ENCODE measurements at places on chromosomes 3 and 15.

DNA sequence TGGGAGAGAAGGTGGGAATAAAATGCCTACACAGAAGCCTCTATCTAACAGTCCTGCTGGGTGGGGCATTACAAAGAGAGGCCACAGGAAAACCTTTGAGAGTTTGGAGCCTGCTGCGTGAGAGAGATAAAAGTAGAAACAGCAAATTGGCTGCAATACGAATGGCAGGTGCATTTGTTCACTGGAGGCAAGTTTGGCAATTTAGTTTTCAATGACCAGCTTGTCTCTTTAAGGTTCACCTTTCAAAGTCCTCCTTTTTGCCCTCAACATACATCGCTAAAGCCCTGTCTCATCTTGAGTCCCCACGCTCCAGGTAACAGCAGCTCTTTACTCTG, 405.7 kb downstream of the LSAMP start:
- no peak for DNase-seq

DNA sequence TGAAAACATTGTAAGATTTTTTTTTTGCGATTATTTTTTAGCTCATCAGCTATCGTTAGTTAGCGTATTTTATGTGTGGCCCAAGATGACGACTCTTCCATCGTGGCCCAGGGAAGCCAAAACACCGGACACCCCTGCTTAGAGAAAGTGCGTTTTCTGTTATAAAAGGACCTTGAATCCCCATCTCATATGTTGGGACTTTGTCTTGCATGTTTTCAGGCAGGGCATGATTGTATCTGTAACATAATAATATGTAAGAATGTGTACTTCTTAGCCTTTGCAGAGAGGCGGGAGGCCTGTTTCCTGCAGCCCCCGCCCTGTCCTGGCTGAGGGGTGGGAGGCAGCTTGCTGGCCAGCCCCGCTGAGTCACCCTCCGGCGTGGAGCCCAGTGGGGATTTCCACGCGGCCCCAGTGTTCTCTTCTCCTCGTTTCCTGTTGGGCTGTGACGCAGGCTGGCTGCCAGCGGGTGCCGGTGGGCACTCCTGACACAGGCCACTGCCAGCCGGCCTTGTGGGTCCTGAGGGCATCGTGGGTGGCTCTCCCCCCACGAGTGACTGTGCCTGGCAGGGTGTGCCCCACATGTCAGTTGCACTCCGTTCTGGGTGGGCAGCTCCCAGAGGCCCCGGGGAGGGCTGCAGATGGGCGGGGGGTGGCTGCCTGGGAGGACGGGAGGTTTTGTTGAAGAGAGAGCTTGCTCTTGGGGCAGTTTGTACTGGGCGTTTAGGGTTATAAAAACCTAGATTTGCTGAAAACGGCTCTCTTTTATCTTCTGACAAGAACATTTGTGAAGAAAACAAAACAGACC, 55.6 kb downstream of the SMAD3 start:
- peak; percentile 87 for DNase-seq

DNA sequence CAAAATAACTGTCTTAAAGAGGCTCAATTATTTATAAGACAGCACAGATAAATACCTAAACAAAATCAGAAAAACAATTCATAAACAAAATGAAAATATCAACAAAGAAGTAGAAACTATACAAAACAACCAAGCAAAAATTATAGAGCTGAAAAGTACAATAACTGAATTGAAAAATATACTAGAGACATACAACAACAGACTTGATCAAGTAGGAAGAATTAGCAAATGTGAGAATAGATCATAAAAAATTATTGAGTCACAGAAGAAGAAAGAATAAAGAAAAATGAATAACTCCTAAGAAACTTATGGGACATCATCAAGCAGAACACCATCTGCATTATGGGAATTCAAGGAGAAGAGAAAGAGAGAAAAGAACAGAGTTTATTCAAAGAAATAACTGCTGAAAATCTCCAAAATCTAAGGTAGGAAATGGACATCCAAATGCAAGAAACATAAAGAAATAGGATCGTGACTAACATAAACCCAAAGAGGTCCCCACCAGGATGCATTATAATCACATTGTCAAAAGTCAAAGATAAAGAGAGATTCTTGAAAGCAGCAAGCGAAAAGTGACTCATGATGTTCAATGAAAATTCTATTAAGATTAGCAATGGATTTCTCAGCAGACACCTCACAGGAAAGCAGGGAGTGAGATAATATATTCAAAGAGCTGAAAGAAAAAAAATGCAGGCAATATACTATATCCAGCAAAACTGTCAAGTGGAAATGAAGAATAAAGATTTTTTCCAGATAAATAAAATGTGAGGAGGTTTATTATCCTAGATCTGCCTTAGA, 85.9 kb downstream of the DCLK3 start:
- no peak for DNase-seq

- DNase-seq, result peak; percentile 26
Measured at GRCh38 chr3:169662132-169662842, 1.2 kb downstream of the MECOM start.

DNA sequence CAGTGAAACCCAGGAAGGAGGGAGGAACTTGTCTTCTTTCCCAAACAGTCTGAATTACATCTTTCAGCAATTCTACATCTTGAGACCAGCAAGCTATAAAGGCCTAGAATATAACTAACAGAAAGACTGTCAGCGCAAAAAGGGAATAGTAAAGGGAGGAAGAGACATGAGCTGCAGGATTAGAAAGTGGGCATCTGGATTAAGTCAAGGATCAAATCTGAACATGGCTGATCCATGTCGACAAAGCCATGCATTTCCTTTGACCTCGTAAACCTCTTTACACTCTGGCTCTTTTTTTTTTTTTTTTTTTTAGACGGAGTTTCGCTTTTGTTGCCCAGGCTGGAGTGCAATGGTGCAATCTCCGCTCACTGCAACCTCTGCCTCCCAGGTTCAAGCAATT, 35.4 kb upstream of the KCNMB3 start:
- no peak for DNase-seq

GRCh38 chr15:83709241-83709640, 55.3 kb downstream of the ADAMTSL3 start:
- DNase-seq, result no peak

DNA sequence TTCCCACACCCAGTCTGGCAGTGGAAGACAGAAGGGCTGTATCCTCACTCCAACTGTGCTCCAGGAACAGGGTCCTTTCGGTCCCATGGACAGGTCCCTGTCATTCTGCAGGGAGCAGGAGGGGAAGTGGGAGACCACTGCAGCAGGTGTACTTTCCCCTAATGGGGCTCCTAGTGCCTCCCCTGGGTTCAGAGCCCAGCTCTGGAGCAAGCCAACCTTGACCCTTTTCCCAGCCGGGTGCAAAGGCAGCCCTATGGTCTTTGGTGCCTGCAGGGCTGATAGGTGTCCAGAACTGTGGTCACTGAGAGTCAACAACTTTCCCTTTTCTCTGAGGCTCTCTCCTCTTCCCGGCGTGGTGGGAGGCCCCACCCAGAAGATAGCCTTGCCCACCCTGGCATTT, 26.8 kb downstream of the MAGEF1 start:
- no peak for DNase-seq

DNA sequence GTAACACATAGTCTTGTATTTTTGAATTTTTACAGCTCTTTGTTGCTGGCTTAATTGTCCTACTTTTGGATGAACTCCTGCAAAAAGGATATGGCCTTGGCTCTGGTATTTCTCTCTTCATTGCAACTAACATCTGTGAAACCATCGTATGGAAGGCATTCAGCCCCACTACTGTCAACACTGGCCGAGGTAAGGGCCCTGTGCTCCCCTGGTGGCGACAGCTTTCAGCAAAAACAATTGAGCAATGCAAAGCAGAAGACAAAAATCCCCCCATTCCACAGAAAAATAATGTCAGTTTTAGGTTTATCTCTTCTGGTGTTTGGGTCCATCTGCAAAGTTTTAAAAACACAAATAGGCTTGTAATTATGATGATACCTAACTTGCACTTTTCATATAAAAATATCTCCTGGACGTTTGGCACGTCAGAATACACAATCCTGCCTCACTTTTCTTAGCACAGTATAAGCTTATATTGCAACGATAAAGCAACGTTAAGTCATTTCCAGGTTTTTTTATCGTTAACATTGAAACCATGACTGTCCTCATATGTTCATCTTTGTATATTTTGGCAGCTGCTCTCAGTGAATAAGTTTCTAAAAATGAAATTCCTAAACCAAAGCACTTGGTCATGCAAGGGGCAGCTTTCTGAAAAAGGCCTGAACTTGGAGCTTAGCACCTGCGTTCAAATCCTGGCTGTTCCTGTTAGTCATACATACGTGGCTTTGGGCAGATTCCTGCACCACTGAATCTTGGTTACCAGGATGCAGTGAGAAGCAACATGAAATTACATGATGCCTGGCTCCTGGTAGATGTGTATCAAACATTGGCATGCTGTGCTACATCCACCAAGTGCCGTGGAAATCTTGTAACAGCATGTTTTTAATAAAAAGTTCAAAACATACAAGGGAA, 8.5 kb downstream of the SEC61A1 start:
- DNase-seq, result no peak

GRCh38 chr15:32871883-32872282, 154.1 kb downstream of the GREM1 start:
- DNase-seq, result no peak

DNA sequence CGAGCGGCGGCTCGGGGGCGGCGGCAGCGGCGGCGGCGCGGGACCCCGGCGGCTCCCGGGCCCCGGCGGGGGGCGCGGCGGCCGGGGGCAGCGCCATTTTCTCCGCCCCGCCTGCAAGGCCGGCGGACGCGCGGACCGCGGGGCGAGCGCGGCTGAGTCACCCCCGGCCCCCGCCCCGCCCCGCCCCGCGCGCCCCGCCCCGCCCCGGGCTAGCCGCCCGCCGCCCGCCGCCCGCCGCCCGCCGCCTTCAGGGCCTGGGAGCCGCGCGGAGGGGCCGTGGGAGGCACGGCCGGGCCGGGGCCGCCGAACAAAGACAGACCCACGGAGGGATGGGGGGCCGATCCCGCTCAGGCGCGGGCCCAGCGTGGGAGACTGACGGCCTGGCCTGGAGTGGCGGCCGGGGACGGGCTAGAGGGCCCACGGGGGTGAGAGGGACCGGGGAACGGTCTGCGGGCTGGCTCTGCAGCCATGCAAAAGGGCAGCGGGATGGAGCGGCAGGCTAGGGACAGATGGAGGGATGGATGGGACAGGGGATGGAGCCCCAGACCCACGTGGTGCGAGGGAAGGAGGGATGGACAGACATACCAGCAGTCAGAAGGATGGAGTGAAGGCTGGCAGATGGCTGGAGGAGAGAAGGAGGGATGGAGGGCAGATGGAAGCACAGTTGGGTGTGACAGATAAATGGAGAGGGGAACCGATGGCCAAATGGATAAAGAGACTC, at the start of gene EIF4E3:
EIF4E3 (minus strand) TSS at position 132 of the 721 bp plus-strand sequence; CDS start at position 97, 35 bp downstream.
- DNase-seq, result peak; percentile 46

- no peak for DNase-seq
Measured at GRCh38 chr3:22156868-22157267, 405.9 kb upstream of the ZNF385D start.

DNA sequence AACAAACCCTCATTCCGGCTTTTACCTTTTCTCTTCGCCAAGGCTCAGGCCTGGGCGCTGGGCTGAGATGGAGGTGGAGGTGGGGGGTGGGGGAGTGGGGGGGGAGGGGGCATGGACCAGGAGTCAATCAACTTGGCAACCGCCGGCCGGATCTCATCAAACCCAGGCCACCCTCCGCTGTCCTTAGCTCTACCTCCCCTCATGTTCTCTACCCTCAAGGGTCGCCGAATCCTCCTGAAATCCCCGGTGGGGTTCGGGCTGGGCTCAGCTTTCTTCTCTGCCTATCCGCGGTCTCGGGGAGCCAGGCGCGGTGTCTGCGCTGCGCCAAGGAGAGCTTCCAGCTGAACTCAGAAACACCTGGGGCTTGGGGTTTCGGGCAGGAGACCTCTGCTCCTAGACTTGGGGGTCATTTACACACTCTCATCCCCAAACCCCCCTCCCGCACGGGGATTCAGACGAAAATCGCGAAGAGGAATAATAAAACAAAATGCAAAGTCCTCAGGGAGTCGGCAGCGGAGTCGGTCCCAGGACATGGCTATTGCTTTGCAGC, 2.5 kb downstream of the ONECUT1 start:
- DNase-seq, result no peak

GRCh38 chr3:16728770-16729745, 123.8 kb upstream of the DAZL start:
- DNase-seq, result no peak

DNA sequence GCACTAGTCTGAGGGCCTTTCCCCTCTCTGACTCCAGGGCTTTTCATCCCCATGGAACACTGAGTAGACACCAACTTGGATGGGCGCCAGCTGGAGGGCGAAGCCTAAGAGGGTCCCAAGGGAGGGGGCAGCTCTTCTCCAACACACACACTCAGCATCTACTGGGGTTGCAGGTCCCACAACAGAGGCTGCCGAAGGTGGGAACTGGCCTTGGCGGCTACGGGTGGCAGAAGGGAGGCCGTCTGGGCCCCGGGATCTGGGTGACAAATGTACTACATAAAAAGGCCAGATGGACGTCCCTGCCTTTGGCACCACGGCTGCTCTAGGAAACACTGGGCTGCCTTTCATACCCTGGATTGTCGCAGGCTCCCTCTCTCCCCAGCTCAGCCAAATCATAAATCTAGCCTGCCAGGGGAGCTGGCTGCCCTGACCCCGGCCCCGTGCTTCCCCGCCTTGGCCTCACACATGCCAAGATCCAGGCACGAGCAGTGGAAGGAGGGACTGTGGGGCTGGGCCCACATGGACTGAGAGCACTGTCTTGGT, 31.5 kb downstream of the SEMA5B start:
- no peak for DNase-seq

GRCh38 chr15:79657722-79658121, 225.6 kb downstream of the MINAR1 start:
- DNase-seq, result no peak

DNA sequence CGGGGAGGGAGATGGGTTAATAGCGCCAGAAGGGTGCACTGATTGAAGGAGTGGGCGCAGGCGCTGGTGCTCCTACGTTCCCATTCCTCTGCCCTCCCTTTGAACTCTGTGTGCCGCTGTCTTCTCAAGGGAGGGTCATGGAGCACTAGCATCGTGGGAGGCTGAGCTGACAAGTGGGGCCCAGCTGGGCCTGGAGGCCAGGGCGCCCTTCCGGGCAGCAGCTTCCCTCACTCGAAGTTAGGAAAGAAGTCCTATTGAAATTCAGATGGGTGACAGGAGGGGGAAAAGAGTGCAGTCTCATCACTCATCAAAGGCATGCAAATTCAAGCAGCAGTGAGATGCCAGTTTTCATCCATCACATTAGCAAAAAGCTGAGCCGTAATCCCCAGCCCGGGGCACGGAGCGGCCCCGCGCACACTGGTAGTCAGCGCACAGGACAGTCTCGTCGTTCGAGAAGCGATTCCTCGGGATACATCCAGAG, 128.2 kb downstream of the LRRK1 start:
- DNase-seq, result no peak

DNA sequence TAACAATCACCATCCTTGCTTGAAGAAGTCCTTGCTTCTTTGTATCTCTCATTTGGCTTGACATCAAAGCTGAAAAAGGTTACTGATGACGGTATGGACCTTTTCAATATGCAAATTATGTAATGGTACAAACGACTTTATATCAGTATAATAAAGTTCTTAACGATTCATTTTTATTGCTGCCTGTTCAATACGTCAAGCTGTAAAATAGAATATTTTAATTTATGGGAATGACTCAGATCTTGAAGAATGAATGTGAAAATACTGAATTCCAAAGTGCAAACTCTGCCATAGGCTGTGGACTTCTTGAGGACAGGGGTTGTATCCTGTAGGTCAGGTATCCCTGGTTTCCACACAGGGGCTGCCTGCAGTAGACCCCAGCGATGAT, 156.2 kb downstream of the PLCL2 start:
- DNase-seq, result no peak

- peak; percentile 80 for DNase-seq
Measured at GRCh38 chr3:183428447-183429211, at the start of gene MCF2L2. TSS of gene MCF2L2 (minus strand) at chr3:183428619. CDS start at chr3:183427977, 642 bp downstream.

Measured in stimulated activated CD4-positive, alpha-beta T cell treated with anti-CD3 and anti-CD28 coated beads, Interleukin-2, amount 100 ng/mL, for 24 hours (primary cell).